ENCODE measurements at places on chromosomes 2 and 18. TPM values are rescaled to one million over a fixed set of nuclear protein-coding genes. Genes with fewer than 3 reads are reported as not detected.

Gene NFU1
- total RNA-seq = 28.5 TPM

Gene RPRM
- total RNA-seq = not detected

Gene FSIP2
- total RNA-seq = 0.09 TPM

Gene ST8SIA5
- total RNA-seq = not detected
